Renal pelvis (tissue), 12 donors: ENCODE measurements at places on chromosomes 12 and 14. TPM values are rescaled to one million over a fixed set of nuclear protein-coding genes. Genes with fewer than 3 reads are reported as not detected.

DNA sequence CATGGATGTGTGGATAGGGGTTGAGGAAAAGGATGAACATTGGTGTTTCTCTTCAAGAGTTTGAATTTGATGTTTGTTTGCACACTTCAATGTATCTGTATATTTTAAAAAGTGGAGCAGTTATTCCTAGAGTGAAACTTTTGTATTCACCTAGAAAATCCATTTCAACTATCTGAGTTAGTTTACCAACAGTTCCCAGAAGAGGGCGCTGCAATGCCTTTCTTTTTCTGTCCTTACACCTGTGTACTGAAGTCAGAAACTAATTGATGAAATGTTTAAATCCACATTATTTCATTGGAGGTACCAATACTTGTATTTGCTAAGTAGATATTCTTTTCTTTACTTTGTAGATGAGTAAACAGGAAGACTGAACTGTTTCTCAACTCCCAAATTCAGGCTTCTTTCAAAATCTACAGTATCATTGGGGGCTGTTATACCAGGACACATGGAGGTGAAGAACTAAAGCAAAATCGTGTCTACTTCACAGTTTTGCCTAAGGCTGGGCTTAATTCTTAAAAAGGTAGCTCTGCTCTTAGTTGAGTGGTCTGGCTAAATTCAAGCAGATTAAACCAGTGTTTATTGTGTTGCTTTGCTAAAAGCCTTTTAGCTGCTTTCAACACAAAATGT lies 26.6 kb upstream of the KLRB1 start:
- no peak for DNase-seq

- no peak for DNase-seq
These were observed 202.2 kb downstream of the AEBP2 start for GRCh38 chr12:19641235-19642080.

DNA sequence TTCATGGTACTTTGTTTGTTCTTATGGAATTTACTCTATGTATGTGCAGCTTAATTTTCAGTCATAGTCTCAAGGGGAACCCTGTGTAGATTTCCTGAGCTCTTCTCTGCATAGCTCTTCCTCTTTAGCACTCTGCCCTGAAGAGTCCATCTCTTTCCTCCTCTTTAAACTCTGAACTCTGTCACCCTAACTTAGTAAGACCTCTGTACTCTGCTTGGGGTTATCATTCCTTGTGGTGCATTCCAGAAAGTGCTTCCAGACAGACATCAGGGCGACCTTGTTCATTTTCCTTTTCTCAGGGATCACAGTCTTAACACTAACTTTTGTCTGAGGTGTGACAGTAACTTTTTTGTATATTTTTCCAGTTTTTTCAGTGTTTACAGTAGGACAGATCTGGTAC lies 179.3 kb downstream of the RAD51B start:
- DNase-seq: no peak

- no peak for DNase-seq
These were observed 2.9 kb upstream of the RTL1 start for GRCh38 chr14:100906420-100906819.

GRCh38 chr14:68716698-68717097 lies 76.2 kb downstream of the ZFP36L1 start:
- no peak for DNase-seq

DNA sequence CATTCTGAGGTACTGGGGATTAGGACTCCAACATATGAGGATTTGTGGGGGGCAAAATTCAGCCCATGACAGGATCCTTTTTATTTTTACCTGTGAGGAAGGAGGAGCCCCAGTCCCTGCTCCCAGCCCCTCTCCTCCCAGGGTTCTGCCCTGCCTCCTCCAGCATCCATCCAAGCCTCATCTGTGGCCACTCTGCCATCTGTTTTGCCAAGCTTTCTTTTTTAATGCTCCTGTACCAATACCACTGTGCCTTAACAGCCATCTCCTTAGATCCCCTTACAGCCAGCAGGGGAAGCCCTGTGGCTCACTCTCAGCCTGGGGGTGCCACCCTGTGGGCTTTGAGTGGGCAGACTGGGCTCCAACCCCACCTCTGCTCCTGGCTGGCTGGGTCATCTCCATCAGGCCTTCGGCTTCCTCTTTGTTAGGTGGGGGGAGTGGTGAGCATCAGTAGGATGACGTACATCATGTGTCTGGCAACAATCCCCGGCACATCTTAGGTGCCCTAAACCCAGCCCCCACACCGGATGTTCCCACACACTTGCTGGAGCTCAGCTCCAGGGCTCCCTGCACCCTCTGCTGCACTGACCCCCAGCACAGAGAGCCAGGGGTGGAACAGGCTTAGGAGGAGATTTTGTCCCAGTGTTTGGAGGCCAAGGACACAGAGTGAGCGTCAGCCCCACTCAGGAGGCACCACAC lies 40.2 kb downstream of the CYP46A1 start:
- no peak for DNase-seq

DNA sequence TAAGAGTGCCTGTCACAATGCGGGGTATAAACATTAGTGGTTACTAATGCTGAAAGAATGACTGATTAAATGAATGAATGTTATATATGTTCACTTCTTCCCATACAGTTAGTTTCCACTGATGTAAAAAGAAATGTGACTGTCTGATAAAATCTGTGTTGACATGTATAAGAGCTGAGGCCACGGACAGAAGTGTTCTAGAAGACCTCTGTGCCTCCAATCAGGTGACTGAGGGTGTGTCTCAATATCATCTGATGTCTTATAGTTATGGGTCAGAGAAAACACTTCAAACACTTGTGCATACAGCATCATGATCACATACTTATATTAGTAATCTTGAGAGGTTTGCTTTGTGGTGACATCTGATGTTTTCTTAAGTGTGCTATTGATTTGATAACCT lies 183.4 kb downstream of the TTC7B start:
- no peak for DNase-seq

DNA sequence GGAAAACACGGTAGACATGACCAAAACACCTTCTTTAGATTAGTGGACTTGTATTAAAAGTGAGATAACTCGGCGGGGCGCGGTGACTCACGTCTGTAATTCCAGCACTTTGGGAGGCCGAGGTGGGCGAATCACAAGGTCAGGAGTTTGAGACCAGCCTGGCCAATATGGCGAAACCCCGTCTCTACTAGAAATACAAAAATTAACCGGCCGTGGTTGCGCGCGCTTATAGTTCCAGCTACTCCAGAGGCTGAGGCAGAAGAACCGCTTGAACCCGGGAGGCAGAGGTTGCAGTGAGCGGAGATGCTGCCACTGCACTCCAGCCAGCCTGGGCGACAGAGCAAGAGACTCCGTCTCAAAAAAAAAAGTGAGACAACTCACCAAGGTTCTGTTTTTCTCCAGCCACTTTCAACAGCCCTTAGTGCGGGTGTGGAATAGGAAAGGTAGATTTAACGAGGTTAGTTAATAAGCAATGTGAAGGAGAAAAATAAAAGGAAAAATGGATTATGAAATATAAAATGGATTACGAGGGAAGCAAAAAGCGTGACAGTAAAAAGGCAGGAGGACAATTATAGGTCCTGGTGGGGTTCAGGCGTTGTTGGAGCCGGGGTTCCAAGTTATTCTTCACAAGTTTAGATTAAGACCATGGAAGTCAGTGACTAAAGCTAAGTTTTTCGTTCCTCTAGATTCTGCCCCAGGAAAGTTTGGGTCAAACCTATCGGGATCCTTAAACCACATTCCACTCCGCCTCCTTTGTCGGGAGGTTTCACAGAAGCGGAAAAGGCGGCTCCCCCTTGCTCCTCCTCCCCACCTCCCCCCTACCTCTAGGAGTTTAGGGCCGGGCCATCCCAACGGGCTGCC lies 534 bp downstream of the PPP2R3C start:
- no peak for DNase-seq

The OVCH1 gene
- 0.49 TPM for polyA plus RNA-seq

DNA sequence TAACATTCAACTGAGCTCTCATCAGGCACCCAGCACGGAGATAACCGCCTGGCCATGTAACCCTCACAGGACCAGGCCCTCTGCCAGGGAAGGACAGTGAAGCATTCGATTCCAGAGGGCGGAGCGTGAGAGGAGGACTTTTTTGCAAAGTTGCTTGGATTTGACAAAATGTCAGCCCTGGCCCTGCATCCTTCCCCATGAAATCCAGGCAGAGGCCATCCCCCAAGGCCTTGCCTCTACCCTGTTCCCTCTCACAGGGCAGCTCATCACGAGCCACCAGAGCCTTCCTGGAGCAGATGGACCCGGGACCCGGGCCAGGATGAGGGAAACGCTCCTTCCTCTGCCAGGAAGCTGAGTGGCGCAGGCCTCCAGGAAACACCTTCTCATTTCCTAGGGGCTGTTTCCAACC lies 17.0 kb downstream of the CAMKK2 start:
- no peak for DNase-seq

The ASB2 gene
- 0.29 TPM for polyA plus RNA-seq

The PLEKHG3 gene
- polyA plus RNA-seq: 98.4 TPM

- no peak for DNase-seq
These were observed 424.8 kb downstream of the DIO2 start for GRCh38 chr14:79786522-79786921.
